ENCODE measurements at places on chromosomes 4 and X.

GRCh38 chrX:2691543-2692220, 587 bp downstream of the CD99 start:
- peak; percentile 61 for DNase-seq

GRCh38 chr4:91471280-91471679, 832.5 kb upstream of the GRID2 start:
- no peak for DNase-seq

DNA sequence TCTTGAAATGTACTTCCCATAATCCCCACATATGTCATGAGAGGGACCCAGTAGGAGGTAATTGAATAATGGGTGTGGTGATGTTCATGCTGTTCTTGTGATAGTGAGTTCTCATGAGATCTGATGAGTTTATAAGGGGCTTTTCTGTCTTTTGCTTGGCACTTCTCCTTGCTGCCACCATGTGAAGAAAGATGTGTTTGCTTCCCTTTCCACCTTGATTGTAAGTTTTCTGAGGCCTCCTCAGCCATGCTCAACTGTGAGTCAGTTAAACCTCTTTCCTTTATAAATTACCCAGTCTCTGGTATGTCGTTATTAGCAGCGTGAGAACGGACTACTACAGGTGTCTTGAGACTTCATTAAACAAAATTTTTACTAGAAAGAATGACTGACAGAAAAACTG, 323.2 kb downstream of the BMPR1B start:
- no peak for DNase-seq

DNA sequence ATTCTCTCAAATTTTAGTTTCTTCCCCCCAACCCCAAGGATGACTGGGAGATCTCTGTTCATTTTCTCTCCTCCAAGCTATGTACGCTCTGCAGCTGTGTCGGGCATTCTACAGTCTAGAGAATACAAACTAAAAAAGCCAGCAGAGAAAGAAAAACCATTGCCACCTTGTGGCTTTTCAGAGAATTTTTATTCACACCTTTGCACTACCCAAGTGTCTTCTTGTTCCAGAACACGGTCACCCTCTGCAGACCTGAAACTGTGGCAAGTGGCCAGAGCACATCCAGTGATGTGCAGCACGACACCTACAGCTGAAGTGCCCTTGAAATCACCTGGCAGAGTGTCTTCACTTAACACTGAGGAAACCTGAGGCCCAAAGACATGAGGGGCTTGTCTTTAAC, 68.6 kb downstream of the CHST7 start:
- no peak for DNase-seq

DNA sequence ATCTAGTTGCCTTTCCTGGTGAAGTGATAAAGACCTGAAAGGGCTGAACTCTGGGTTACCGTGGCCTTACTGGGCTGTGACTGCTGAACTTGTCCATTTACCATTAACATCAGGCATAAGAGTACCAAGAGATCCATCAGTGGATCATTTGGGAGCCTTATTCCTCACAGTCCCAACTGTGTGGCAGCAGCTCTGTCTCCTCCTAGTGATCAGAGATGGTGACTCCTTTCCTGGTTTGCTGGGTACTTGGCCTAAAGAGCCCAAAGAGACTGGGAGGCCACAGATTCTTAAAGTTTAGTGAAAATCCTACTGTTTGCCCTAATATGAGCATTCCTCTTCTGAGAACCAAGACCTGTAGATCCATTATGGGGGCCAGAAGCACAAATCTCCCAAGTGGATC, 56.3 kb upstream of the ATP6AP2 start:
- no peak for DNase-seq

GRCh38 chr4:79450053-79450452, 42.0 kb upstream of the GK2 start:
- peak; percentile 11 for DNase-seq
